ENCODE measurements at places on chromosomes 2 and 18.

DNA sequence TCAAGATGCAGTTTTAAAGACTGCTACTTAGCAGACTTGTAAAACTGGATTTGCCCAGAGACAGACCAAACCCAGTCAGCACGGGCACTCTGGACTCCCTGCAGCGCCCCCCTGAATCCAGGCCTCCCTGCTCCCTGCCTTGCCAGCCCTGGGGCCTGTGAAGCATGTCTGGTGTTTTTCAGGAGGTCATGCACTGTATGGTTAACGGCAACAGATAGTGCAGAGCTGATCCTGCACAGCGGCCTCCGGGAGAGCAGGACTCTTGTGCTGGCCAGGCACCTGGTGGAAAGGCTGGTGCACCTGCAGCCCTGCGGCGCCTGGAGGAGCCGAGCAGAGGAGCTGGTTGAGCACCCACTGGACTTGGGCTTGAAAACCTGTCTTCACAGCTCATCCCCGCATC, 30.4 kb downstream of the HDAC4 start:
- DNase-seq, result no peak

DNA sequence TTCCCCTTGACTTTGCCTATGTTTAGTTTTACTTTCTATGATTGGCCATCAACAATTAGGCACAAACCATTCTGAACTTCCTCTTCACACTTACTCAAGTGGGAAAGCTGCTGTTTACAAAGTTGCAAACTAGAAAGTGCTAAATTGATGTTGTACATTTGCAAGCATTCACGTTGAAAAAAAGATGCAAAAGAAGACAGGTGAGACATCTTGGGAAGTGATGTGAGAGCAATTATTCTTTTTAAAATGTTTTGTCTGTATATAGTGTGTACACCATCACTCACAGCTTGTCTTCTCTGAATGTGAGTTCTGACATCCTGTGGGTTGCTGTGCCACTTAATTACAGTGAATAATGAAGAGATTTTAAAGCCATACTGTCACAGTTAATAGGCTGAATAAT, 874.1 kb upstream of the LRATD1 start:
- no peak for DNase-seq

DNA sequence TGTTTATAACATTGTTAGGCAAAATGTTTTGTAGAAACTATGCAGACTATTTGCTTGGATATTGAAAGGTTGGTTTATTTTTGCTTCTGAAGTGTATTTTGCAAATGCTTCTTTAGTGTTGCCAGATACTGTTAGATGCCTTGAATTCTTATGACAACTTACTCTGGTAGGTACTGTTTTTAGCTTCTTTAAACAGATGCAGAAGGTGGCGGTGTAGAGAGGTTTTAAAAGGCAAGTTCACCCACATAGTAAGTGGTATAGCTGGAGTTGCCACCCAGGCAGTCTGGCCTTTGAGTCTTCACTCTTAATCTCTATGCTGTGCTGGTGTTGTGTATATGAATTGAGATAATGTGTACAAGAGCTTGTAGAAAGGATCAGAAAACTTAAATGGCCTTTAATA, 3.6 kb downstream of the PCYOX1 start:
- no peak for DNase-seq

DNA sequence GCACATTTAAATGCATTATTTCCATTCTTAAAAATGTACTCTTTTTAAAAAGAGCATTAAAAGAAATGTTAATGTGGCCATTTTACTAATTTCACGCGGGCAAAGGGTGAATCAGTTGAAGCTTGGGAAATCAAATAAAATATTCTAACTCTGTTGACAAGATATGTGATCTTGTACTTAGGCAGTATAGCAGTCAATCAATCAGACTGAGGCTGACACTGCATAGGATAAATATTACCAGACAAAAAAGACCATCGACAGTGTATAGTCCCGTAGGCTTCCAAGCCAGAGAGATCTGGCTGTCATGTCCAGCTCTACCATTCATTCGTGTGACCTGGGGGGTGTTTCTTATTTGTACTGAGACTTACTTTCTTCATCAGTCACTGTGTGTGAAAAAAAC, 39.8 kb upstream of the CCDC68 start:
- DNase-seq, result no peak

- no peak for DNase-seq
These were observed 140.2 kb downstream of the DDX1 start for GRCh38 chr2:15731889-15732271.

DNA sequence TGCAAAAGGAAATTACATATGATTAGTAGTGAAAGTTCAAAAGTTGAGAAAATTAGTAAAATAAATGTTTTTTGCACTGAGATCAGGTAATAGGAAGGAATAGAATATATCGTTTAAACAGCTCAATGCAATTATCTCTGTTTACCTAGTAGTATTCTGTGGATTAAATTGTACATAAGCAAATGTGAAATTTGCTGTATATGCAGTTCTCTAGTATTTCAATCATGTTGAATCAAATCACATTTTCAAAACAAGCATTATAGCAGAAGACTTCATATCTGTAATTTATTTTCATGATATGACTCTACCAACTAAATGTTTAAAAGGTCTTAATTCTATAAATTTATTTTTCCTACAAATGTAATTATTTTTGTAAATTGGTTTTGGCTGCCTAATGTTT, 31.6 kb downstream of the ITPRID2 start:
- no peak for DNase-seq

GRCh38 chr18:12589448-12589847, 68.5 kb downstream of the SPIRE1 start:
- no peak for DNase-seq

GRCh38 chr2:73997813-73998212, 13.1 kb downstream of the TET3 start:
- peak; percentile 56 for DNase-seq

DNA sequence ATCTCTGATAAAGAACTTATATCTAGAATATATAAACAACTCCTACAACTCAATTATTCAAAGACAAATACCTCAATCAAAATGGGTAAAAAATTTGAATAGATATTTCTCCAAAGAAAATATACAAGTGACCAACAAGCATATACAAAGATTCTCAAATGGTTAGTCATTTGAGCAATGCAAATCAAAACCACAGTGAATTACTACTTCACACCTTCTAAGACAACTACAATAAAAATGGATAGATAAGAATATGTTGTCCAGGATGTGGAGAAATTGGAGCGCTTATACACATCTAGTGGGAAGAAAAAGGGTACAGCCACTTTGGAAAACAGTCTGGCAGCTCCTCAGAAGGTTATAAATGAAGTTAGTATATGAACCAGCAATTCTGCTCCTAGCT, 332.9 kb downstream of the TGIF1 start:
- DNase-seq, result no peak

- DNase-seq, result no peak
These were observed 83.2 kb downstream of the TTC32 start for GRCh38 chr2:19818543-19818942.

DNA sequence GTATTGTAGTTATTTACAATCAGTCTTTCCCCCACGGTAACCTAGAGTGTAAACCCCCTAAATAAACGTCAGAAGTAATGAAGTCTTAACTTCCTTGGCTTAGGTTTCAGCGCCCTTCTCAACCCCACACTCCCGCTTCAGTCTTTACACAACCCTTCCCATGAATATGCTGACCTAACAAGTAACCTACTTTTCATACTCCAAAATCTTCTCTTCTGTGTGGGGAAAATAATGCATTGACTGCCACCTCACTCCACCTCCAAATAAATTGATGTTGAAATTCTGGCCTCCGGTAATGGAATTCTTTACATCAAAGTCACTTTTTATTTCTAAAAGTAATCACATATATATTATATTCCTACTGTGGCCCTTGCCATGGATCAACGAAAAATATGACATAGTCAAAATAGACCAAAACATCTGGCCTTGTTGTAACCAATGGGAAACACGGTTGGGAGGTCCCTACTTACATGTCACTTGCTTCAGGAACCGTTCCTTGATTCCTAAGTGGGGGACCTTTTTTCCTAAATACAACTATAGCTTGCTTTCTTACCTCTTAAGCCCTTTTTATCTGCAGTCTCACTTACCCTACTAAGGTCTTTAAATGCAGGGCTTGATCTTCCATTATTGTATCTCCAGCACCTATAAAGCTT, 961 bp downstream of the GEN1 start:
- no peak for DNase-seq

DNA sequence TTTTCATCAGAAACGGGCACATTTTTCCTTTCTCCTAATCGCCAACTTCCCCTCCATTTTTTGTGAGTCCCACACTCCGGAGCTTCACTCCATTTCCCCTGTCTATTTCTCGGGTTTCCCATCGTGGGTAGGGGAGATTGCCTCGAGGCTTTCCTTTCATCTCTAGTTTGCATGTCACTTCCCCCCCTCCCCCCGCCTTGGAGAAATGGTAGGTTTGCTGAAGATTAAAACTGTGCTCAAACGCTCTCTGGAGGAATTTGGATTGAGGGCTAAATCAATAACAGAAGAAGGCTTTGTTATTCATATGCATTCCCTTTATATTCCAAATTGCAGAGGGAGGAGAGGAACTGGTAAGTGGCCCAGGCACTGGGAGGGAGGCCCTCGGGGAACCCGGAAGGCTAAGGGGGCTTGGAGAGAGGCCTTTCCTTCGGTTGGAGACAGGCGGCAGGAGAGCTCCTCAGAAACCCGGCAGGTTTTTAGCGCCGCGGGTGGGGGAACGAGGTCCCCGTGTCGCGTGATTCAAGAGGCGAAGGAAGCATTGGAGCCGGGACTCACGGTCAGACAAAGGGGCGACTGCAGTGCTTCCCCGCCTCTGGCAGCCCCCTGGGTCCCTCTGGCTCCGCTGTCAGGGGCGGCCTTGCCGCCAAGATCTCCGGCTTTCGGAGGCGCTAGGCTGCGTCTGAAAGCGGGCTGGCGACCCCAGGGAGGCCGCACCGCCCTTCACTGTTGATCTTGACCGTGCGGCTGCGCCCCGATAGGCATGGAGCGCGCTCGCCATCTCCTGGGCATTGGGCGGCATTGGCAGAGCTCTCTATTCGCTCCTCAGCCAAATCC, 2.4 kb upstream of the HOXD12 start:
- peak; percentile 82 for DNase-seq

DNA sequence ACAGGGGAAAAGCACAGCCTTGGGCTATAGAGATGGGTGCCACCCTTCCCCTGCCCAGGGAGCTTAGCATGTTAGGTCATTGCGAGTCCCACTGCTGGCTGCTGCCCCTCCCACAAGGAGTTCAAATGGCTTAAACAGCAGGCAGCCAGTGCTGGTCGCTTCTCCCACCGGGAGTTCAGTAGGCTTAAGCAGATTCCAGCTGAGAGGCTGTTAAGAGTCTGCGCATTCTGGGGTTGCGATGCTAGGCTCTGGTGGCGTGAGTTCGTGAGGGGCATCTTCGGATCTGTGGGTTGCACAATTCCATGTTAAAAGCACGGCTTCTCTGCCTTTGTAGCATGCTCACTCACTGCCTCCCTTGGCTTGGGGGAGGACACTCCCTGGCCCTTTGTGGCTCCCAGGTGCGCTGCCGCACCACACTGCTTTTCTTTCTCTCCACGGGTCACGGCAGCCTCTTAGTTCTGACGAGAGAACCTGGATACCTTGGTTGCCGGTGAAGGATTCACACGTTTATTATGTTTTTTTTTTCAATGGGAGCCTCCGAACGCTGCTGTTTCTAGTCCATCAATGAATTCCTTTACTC, 93.2 kb downstream of the UNC80 start:
- DNase-seq, result no peak

- no peak for DNase-seq
These were observed 18.1 kb downstream of the MAPK4 start for GRCh38 chr18:50578030-50578429.

GRCh38 chr2:45706033-45706432, 54.6 kb downstream of the PRKCE start:
- DNase-seq, result no peak

DNA sequence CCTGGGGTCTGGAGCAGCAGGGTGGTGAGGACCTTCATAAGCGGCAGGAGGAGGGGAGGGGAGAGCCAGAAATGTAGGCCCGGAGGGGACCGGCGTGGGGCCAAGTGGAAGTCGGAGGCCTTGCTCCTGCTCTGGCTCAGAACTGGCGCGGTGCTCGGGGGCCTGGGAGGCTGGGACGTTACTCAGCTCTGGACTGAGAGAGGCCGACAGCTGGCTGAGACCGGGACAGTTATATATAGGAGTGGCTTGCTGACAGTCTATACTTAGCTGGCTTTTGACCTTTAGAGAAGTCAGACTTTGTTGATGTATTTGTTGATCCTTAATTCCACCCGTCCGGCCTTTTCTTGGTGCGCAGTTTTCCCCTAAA, 15.7 kb downstream of the IGFBP5 start:
- DNase-seq, result no peak

DNA sequence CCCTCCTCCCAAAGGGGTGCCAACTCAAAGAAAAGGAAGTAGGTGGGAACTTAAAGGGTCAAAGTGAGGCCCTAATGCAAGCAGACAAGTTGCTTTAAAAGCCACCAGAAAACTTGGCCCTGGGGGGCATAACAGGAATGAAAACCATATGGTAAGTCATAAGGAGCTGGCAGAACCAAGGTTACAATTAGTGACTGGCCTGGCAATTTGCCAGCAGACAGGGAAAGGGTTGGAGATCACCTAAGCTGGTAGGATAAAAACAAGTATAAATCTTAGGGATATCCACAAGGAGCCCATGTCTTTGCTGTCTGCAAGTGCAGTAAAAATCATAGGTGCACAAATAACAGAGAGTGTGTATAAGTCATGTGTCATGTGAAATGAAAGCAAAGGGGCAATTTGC, 256.7 kb upstream of the LRRTM4 start:
- no peak for DNase-seq

DNA sequence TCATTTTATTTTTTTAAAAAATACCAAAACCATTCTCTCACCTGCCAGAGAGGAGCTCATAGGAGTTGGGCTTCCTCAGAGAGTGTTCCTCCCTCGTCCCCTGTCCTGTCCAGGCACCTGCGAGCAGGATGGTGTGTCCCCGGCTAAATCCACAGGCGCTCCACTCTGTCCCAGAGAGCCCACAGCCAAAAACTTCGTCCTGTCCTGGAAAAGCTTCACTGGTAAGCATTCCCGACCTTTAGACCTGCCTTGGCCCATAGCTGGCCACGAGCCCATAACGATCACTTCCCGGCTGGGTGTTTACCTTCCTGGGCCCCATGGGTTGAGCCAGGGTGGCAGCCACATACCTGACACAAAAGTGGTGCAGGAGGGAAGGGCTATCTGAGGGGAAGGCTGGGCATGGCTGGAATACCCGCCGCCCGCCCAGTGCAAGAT, at the start of gene NGEF:
Gene NGEF (minus strand): TSS at position 230 of the 435 bp plus-strand sequence. CDS start 38,366 bp downstream, outside the sequence.
- peak; percentile 49 for DNase-seq

DNA sequence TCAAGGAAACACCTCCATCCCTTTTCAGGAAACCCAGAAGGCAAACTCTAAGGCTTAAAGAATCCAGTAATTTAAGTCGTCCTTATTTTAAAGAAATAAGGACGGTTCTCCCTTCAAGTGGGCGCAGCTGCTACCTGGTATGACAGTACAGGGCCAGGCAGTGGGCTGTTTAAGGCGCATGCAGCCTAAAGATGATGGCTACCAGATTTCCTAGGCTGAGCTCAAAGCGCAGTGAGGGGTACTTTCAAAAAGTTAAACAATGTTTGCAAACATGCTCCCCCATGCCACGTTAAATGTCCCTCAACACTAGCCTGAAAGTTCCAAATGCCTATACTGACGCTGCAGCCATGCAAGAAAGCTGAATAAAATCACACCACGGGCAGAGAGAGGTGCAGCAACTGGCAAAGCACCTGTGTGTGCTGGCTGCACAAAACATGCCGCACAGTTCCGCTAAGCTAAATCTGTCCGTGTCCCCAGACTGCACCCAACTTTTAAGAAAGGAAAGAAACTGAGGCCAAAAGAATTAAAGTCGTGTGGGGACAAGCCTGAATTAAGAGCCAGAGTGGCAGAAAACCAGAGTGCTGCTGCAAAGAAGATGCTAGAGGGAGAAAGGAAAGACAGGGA, 583 bp downstream of the HIBCH start:
- DNase-seq, result peak; percentile 65

GRCh38 chr18:56831988-56832387, 180.8 kb downstream of the WDR7 start:
- DNase-seq, result no peak

GRCh38 chr2:58508006-58508405, 266.9 kb upstream of the FANCL start:
- DNase-seq, result no peak
